ENCODE measurements at places on chromosomes 5 and 9. TPM values are rescaled to one million over a fixed set of nuclear protein-coding genes. Genes with fewer than 3 reads are reported as not detected.

DNA sequence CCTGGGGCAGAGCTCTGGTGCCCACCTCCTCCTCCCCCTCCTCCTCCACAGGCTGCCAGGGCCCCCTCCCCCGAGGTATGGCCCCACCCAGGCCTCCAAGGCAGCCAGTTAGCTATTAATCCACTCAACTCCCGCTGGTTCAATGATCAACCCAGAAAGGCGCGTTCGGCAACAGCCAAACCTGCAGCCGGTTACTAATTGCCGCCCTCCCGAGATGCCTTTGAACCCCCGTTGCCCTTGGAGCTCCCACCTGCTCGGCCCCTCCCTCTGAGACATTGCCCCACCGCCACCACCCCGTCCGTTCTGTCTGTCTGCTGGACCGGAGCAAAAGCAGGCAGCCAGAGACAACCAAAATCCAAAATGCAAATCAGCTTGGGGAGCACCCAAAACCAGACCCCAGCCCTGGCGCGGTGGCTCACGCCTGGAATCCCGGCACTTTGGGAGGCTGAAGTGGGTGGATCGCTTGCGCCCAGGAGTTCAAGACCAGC is 25.8 kb downstream of the NOTCH1 start:
- no peak overlapping the region for H3K27ac ChIP-seq
- DNase-seq, result no peak
- no peaks in the 10 kb centered on the region for H3K27me3 ChIP-seq
- H3K4me1 ChIP-seq, result peaks cover 6% of the 10 kb centered on the region
- no peak overlapping the region for H3K4me3 ChIP-seq

SETD9 gene
- 20.9 TPM for total RNA-seq

FGD3 gene
- total RNA-seq, result 2.3 TPM

C9 gene
- not detected for total RNA-seq

Data from heart right ventricle (tissue), 16 donors.